Hematopoietic multipotent progenitor cell treated with erythropoietin and hydrocortisone succinate and interleukin-3 and kit ligand, for 4 days (in vitro differentiated cells): ENCODE measurements at places on chromosomes 5 and 9.
A peak's percentile ranks its signal among the peaks of the same experiment; 100 is the strongest.

DNA sequence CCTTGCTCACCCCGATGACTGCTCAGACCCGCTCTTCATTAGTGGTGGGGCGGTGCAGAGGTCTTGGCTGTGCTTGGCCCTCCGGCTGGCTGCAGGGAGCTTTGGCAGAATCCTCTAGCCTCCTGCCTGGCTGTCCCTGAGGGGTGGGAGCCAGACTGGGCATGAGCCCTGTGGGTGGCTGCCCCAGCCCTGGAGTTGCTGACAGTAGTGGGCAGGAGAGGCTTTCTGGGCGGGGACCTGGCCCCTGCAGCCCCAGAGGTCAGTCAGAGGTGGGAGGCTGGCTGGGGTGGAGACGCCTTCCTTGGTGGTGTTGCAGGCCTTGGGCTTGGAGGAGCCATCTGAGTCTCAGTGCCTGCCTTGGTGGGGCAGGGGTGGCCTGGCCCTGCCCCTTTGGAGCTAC, 146.0 kb downstream of the RXRA start:
- no peak for DNase-seq

- DNase-seq = no peak
Measured at GRCh38 chr5:59115345-59115744, 532.5 kb downstream of the RAB3C start.

- DNase-seq = no peak
Measured at GRCh38 chr5:153485641-153486040, 4.8 kb upstream of the GRIA1 start.

- DNase-seq = no peak
Measured at GRCh38 chr9:86977205-86977835, 30.0 kb upstream of the GAS1 start.

DNA sequence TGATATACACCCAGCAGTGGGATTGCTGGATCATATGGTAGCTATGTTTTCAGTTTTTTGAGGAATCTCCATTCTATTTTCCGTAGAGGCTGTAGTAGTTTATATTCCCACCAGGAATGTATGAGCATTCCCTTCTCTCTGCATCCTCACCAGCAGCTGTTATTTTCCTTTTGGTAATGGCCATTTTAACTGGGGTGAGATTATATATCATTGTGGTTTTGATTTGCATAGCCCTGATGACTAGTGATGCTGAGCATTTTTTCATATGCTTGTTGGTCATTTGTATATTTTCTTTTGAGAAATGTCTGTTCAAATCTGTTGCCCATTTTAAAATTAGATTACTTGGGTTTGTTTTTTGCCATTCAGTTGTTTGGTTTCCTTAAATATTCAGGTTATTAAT, 11.2 kb upstream of the PPIC start:
- DNase-seq = no peak

DNA sequence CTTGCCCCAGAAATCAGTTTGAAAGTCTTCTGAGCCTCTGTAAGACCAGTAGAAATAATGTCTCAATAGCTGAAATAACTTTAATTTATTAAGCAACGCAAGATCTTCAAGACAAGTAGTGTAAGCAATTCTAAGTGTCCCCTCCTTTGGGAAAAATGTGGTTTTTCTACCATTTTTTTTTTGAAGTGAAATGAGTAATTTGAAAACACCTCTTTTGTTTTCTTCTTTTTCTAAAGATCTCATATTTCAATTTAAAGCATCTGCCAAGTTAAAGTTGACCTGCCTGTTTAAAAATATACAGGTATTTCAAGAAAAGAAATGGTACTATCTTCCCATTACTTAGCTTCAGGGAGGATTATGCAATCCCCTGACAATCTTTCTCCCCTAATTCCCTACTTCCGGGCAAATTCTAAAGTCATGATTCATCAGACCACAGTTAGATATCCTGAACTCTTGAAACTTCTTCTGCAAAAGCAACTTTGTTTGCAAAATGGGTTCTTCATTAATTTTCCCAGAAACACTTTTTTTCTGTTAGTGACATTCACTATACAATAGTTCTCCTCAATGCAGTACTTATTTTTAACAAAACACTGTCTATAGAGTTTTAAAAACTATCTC, 7.8 kb upstream of the ANXA1 start:
- peak; percentile 71 for DNase-seq

DNA sequence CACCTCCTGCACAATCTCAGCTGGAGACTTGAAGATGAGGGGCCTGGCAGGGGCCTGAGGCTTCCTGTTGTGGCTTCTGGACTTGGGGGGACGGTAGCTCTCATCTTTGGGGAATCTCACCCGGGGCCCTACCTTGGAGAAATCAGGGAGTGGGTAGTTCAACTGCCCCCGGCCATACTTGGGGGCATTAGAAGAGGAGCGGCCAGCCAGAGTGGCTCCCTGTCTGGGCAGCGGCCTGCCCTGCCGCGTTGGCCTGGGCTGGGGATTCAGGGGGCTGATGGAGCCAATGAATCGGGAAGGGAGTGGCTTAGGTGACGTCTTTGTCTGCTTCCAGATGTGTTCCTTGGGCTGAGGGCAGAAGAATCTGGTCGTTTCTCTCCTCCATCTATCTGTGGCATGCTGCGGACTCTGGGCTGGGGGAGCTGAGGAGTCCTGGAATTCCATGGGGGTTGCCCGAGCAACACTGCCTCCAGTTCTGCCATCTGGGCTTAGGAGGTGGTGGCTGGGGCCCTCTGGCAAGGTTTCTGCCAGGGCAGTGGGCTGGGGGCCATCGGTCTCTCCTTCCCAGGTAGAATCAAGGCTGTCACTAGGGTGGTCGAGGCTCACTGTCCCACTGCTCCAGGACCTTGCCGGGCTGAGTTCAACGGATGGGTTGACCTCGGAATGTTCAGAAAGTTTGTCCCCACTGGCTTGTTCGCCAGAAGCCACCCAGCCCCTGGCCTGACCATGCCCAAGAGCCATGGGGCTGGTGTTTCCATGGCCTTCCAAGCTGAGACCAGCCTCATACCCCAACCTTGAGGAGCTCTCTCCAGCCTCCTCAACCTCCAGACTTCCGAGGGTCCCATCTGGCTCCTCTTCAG, 11.0 kb downstream of the AKNA start:
- no peak for DNase-seq

- no peak for DNase-seq
Measured at GRCh38 chr5:40685976-40686486, 6.3 kb downstream of the PTGER4 start.

DNA sequence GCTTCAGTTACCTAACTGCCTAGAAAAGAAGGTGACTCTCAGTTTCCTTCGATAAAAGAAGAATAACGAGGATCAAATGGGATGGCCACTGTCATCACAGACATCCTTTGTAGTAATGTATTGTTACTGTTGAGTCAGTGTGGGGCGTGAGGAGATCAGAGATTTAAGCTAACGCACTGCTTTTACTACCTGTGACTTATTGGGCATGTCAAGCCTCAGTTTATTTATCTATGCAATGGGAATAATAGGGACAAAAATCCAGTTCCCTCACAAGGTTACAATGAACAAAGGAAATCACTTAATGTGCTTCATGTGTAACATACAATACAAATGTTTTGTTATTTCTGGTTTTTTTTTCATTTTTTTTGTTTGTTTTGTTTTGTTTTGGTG, 255 bp upstream of the TRPM6 start:
- DNase-seq = no peak

DNA sequence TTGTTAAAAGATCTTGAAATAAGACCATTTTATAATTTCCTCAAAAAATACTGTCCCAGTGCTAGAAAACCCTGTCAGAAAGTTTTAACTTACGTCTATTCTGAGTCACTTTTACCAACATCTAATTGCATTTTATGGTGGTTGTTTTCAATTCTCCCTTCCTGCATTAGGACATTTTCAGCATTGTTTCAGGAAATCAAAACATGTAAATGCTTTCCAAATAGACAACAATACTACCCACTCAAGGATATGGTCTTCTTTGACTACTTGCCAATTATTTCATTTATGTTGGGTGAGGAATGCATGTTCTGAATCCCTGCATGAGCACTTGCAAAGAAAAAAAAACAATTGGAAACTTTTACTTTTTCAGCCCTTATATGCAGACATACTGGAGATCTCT, 284.6 kb upstream of the PDE4D start:
- DNase-seq = no peak

DNA sequence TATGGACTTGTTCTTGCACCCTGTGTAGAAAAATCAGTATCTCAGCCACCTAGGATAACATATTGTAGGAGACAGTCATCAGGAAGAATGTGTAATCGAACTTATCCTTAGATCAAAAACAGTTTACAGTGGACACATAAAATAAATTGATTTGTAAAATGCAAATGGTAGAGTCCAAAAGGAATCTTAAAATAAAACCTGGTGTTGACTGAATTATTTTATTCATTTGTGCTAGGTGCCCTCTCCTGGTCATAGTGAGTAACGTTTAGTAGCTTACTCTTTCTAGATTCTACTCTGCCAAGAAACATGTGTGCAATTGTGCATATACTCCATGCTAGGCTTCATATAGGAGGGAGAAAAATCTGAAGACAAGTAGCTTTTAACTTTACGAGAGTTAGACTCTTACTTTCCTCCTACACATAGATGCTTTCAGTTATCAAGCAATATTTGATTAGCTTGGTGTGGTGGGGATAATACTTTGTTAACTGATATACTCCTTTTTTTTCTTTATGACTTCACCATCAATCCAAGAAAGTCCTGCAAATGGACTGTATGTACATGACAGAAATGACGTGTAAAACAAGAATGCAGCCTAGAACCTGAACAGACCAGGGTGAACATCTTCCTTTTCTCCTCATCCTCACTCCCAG, 23.7 kb upstream of the LOX start:
- peak; percentile 87 for DNase-seq

- peak; percentile 95 for DNase-seq
Measured at GRCh38 chr5:68239487-68239886, 23.9 kb downstream of the PIK3R1 start.

DNA sequence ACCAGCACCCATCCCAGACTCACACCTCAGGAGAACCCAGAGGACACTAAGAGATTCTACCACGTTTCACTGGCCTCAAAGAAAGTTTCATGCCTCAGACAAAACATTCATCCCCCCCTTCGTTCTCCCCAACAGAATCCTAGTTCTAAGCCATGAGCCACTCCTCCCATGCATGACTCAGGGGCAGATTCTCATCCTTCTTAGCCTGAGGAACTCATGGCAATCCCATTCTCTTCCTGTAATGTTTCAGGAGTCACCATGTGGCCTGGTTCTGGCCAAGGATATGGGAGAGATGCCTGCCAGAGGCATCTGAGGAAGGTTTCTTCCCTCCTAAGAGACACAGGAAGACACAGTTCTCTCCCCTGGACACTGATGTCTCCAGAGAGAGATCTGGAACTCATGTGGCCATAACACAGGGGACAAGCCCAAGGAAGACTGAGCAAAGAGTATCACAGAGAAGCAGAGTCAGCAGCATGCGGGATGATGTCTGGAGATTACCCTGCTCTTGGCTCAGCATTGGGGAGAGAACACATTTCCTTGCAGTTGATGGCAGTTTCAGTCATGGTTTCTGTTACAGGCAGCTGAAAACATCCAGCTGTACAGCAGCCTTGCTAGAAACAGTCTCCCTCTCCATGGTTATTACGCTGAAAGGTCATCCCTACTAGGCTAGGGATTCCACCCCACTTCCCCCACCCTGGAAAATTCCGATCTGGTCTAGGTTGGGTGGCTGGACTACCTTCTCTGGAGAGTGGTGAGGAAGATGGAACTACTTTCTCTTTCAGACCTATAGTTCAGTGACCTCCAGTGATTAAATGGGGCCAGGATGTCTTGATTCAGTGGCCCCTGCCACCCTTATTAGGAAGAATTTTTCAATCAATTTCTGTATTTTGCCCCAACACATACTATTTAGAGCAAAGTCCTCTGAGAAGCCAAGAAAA, 115.4 kb downstream of the ZNF608 start:
- no peak for DNase-seq

GRCh38 chr5:56610093-56610698, 205.2 kb upstream of the MAP3K1 start:
- DNase-seq = no peak

- peak; percentile 70 for DNase-seq
Measured at GRCh38 chr9:34403554-34404380, 27.1 kb upstream of the MYORG start.

DNA sequence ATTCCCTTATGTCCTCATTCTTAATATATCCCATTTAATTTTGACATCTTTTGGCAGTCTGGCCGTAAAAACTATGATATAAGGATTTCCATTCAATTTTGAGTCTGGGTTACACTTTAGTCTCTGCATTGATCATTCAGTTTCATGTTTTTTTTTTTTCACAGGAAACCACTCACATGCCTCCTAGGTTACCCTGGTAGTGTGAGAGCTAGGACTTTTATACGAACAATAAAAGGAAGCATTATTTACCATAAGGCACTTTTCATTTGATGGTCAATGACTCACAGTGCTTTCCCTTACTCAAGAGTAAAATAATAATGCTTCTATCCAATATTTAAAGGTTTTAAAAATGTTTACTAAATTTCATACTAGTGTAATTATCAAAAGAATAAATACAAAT, 16.4 kb upstream of the DMAC1 start:
- no peak for DNase-seq

DNA sequence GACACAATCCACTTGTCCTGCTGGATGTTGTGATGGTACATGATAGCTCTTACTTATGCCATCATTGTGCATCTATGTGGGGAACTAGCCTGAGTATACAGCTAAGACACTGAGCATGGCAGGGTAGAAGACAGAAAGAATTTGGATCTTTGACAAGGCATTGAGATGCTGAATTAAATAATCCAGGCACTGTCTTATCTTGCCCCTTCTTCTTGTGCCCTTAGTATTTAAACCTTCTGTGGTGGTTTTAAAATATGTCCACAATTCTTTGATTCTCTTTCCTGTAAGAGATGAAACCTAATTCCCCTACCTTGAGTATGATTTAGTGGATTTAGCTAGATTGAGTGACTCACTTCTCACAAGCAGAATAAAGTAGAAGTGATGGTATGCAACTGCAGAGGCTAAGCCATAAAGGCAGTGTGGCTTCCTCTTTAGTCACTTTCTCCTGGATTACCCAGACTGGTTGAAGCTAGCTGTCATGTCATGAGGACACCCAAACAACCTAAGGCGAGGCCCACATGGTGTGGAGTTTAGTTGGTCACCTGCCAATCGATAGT, 174.0 kb upstream of the NREP start:
- no peak for DNase-seq

DNA sequence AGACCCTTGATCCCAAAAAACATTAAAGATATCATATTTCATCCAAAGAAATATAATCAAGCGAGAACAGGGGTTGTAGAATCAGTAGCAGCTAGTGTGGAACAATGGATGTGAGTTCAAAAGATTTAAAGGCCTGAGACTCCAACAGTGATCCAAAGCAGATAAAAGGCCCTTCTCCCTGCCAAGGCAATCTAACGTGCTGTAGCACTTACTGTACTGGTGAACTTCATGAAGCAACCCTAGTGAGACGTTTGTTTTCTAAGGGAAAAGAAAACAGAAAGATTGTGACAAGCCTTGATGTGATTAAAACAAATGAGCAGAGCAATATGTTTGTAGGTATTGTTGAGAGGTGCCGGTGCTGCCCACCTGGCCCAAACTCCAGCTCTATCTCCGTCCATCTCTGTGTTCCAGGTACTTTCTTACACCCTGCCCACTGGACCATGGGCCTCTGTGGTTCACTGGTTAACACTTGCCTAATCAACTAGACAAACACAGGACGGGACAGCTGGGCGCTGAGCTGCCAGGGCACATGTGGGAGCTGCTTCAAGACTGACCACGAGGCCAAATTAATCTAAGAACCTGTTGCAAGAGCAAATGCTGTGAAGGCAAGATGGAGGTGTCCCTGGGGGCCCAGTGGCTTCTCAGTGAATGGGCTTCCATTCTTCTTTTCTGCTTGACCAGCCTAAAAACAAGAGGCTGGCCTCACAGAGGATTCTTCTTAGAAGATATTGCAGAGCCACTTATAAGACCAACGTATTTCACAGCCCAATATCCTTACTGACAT, 265.5 kb downstream of the CWC27 start:
- peak; percentile 50 for DNase-seq

GRCh38 chr9:126453156-126453963, 126.7 kb downstream of the MVB12B start:
- no peak for DNase-seq
